ENCODE measurements at places on chromosomes 3 and 15. TPM values are rescaled to one million over a fixed set of nuclear protein-coding genes. Genes with fewer than 3 reads are reported as not detected.
A peak's percentile ranks its signal among the peaks of the same experiment; 100 is the strongest.

DNA sequence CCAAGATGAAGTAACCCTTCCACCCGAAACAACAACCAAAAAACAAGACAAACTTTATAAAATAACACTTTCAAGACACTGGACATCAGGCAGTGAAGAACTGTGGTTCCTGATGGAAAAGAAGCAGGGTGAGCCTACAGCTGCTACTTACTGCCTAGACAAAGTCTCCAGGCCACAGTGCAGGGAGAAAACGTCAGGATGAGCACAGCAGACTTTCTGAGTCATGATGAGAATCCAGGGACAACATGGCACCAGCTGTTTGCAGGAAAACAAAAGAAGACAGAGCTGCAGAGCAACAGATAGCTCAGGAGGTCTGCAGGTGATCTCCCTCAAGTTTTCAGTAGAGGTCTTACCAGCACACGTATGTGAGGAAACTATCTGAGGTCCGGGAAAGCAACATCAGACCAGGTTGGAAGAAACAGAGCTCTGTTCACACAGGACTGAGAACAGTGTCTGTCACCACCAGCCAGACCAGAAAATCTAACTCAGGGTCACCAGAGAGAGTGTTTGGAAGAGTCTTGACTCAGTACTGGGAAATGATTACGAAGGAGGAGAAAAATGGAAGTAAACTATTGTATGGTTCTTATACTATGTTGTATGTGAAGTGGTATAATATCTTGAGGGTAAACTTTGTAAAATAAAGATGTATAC is 108.9 kb downstream of the ANO10 start:
- no peak for DNase-seq
- H3K4me1 ChIP-seq: peaks cover 6% of the 10 kb centered on the region
- H3K27ac ChIP-seq: no peak overlapping the region
- no peaks in the 10 kb centered on the region for H3K27me3 ChIP-seq
- no peak overlapping the region for H3K4me3 ChIP-seq

GRCh38 chr15:84616235-84616634 is 15.4 kb downstream of the ZSCAN2 start:
- peaks cover 64% of the 10 kb centered on the region for H3K36me3 ChIP-seq
- DNase-seq: no peak
- no peak overlapping the region for H3K4me3 ChIP-seq
- no peak overlapping the region for H3K27ac ChIP-seq
- H3K4me1 ChIP-seq: no peaks in the 10 kb centered on the region

DNA sequence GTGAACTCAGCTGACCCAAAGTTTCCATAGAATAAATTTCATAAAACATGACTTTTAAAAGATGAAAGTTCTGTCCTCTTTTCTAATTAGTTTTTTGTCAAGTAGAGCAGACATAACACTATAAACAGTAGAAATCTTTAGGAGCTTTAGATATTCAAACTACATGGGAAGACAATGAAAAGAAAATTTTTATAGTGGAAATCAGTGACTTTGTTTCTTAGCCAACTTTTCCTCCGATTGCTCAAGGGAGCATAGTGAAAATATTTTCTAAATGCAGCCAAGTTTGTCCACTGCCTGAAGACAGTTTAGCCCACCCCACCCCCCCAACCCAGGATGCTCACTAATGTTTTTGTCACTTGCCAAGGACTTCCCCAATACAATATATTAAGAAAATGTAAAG is 114.9 kb downstream of the PLD1 start:
- peaks cover 11% of the 10 kb centered on the region for H3K4me1 ChIP-seq
- no peak overlapping the region for H3K4me3 ChIP-seq
- no peaks in the 10 kb centered on the region for H3K27me3 ChIP-seq
- no peak overlapping the region for H3K27ac ChIP-seq
- no peak for DNase-seq

- H3K27ac ChIP-seq: no peak overlapping the region
- no peaks in the 10 kb centered on the region for H3K27me3 ChIP-seq
- no peak for DNase-seq
Observed at GRCh38 chr3:143478115-143478693, 358.6 kb downstream of the CHST2 start.

DNA sequence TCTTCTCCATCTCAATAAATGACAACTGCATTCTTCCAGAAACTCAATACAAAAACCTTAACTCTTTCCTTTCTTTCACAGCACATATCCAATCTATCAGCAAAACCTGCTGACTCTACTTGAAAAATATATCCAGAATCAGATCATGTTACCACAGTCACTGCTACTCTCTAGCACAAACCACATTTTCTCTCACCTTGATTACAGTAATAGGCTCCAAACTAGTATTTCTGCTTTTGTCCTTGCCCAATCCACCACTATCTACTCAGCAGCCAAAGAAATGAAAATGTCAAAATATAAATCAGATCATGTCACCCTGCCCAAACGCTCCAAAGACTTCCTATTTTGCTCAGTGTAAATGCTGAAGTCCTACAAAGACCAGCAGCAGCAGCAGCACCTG is 15.2 kb downstream of the TMCC1 start:
- H3K4me1 ChIP-seq: peaks cover 7% of the 10 kb centered on the region
- no peak overlapping the region for H3K4me3 ChIP-seq
- no peaks in the 10 kb centered on the region for H3K27me3 ChIP-seq
- DNase-seq: no peak
- H3K27ac ChIP-seq: peak overlapping the region; percentile 9
- peaks cover 32% of the 10 kb centered on the region for H3K36me3 ChIP-seq

DNA sequence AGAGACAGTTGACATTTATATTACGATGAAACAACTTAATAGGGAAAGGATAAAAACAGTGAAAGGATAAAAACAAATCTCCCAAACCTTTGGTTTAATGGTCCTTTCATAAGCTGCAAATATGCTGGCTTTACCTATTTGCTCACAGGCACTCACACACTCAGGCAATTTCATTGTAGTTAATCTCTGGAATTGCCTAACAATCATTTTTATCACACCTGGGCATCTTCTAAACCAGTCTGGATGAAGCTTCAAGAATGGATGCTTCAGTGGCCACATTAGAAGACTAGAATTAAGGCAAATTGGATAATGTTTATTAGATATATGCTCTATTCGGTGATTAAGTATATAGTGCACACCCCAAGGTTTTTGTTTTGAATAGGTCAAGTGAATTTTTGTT is 13.5 kb downstream of the OSBPL10 start:
- DNase-seq: no peak
- no peaks in the 10 kb centered on the region for H3K27me3 ChIP-seq
- no peak overlapping the region for H3K4me3 ChIP-seq
- peaks cover 34% of the 10 kb centered on the region for H3K4me1 ChIP-seq
- H3K36me3 ChIP-seq: peaks cover 3% of the 10 kb centered on the region
- H3K27ac ChIP-seq: peak overlapping the region; percentile 64

The GOLGA8H gene
- 0.34 TPM for total RNA-seq

The KNG1 gene
- total RNA-seq: not detected

DNA sequence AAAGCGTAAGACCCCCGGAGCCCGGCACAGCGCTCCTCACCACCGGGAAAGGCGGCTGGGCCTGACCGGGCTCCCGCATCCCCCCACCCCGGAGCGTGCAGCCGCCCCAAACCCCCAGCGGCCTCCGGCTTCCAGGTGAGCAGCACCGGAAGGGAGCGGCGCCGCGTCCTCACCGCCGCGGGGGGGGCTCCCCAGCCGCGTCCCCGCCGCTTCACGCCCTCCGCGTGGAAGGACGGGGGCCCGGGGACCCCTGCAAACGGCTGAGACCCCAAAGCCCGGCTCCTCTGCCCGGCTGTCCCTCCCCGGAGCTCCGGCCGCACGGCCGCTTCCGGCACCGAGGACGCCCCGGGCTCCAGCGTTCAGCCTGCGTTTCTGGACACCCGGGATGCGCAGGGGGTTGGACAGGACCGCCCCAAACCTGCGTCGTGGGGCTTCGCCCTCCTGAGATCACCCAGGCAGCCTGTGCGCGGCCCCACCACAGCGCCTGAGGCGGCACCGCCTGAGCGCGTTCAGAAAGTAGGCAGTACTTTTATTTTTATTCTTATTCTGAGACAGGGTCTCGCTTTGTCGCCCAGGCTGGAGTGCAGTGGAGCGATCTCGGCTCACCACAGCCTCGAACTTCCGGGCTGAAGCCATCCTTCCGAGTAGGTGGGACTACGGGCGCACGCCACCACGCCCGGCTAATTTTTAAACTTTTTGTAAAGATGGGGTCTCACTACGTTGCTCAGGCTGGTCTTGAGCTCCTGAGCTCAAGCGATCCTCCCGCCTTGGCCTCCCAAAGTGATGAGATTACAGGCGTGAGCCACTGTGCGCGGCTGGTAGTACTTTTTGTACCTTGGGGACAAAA is 51.6 kb upstream of the BLM start:
- peaks cover 2% of the 10 kb centered on the region for H3K4me1 ChIP-seq
- no peaks in the 10 kb centered on the region for H3K36me3 ChIP-seq
- no peak overlapping the region for H3K4me3 ChIP-seq
- DNase-seq: no peak

DNA sequence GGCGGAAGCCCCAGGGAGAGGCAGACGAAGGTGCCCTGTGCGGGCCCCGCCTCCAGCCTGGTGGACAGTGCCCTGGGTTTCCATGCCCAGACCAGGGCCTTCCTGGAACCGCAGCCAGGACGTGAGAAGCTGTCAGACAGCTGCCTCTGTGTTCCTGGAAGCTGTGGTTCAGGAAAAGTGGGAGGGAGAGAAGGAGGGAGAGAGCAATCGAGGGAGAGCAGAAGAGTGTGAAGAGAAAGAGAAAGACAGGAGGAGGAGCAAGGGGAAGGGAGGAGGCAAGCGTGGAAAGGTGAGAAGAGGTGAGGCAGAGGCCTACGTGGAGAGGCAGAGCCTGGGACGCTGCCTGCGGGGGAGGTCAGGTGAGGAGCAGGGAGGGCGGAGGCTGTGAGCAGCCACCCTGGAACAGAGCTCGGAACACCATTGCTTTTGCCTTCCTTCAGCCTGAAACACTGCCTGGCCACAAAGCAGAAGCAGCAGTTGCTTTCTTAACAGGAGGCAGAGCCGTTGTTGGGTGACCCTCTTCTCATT is 18.6 kb downstream of the ZDHHC19 start:
- H3K4me1 ChIP-seq: no peaks in the 10 kb centered on the region
- no peak overlapping the region for H3K27ac ChIP-seq
- H3K27me3 ChIP-seq: no peaks in the 10 kb centered on the region
- no peaks in the 10 kb centered on the region for H3K36me3 ChIP-seq
- no peak for DNase-seq

The XCR1 gene
- not detected for total RNA-seq

DNA sequence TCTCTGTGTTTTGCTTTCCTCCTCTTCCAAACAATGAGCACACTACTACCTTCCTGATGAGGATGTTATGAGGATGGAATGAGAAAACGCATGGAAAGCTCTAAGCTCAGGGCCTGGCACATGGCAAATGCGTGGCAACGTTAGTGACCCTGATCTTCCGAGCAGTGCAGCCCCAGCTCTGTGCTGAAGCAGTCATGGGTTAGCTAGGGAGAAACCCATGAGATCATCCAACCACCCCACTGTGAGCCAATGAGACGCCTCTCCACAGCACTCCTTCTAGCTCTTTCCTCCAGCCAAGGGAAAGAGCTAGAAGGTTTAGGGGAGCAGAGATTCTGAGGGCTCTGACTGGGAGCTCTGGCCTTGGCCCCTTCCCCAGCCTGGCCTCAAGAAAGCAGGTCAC is 4.5 kb downstream of the CPN2 start:
- no peaks in the 10 kb centered on the region for H3K4me1 ChIP-seq
- no peak for DNase-seq
- H3K27ac ChIP-seq: no peak overlapping the region
- H3K4me3 ChIP-seq: no peak overlapping the region

The ITIH1 gene
- total RNA-seq: 14.1 TPM

GRCh38 chr3:9507586-9508578 is 45.7 kb downstream of the LHFPL4 start:
- H3K36me3 ChIP-seq: no peaks in the 10 kb centered on the region
- DNase-seq: no peak
- no peaks in the 10 kb centered on the region for H3K4me1 ChIP-seq
- peaks cover 40% of the 10 kb centered on the region for H3K27me3 ChIP-seq
- no peak overlapping the region for H3K4me3 ChIP-seq

GRCh38 chr3:88259045-88259444 is 109.3 kb downstream of the C3orf38 start:
- no peaks in the 10 kb centered on the region for H3K36me3 ChIP-seq
- no peak overlapping the region for H3K4me3 ChIP-seq

- H3K27ac ChIP-seq: peak overlapping the region; percentile 84
- peaks cover 2% of the 10 kb centered on the region for H3K4me1 ChIP-seq
- no peak overlapping the region for H3K4me3 ChIP-seq
- no peak for DNase-seq
Observed at GRCh38 chr3:183298701-183299153, 45.7 kb downstream of the B3GNT5 start.

The PCOLCE2 gene
- total RNA-seq: 2.2 TPM

- no peaks in the 10 kb centered on the region for H3K27me3 ChIP-seq
- H3K36me3 ChIP-seq: peaks cover 22% of the 10 kb centered on the region
- H3K4me3 ChIP-seq: no peak overlapping the region
- no peak overlapping the region for H3K27ac ChIP-seq
- peaks cover 49% of the 10 kb centered on the region for H3K4me1 ChIP-seq
Observed at GRCh38 chr3:139530717-139531116, 8.8 kb downstream of the RBP1 start.

The JMJD7 gene
- 26.2 TPM for total RNA-seq

DNA sequence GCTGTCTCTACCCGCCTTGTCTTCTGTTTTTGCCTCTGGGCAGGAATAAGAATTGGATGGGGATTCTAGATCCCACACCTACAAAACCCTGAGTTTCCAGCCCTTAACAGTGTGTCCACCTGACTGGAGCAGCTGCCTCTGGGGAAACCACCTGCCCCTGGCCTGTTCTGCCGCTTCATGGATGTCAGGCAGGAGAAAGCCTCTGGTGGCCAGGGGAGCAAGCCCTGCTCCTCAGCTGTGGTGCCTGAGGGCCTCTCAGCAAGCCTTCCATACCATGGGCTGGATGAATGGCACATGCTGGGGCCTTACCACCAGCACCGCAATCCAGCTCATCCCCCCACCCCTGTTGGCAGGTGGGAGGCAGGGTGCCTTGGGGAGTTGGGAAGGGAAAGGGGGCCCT is 5.3 kb upstream of the CPNE9 start:
- H3K4me1 ChIP-seq: no peaks in the 10 kb centered on the region
- no peak overlapping the region for H3K4me3 ChIP-seq
- H3K27ac ChIP-seq: no peak overlapping the region
- no peak for DNase-seq
- peaks cover 10% of the 10 kb centered on the region for H3K27me3 ChIP-seq

DNA sequence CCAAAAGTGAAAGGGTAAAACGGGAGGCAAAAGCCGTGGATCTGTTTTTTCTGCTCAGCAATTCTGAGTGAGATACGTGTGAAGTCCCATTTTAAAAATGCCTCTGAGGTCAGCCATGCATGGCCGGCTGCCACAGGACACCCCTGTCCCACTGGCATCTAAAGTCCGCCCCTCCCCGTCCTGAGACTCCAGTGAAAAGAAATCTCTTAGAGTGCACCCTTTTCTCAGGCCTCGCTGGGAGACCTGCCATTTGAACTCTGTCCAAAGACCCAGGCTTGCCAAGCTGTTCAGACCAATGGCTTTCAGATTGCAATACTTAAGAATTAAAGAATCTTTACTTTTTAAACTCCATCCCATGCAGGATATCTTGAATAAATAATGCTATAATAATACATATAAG is 61.0 kb upstream of the SLC24A5 start:
- H3K27ac ChIP-seq: no peak overlapping the region
- DNase-seq: no peak
- no peaks in the 10 kb centered on the region for H3K27me3 ChIP-seq
- H3K36me3 ChIP-seq: no peaks in the 10 kb centered on the region

The C2CD4A gene
- total RNA-seq: 0.17 TPM

- H3K4me3 ChIP-seq: peak overlapping the region; percentile 66
- H3K27me3 ChIP-seq: peaks cover 42% of the 10 kb centered on the region
- H3K27ac ChIP-seq: peak overlapping the region; percentile 77
- H3K4me1 ChIP-seq: peaks cover 15% of the 10 kb centered on the region
- peak; percentile 26 for DNase-seq
Observed at GRCh38 chr15:95326431-95327182, 1003.9 kb upstream of the NR2F2 start.

Measured in progenitor cell of endocrine pancreas (in vitro differentiated cells).